Brain (organoid and tissue), 16 donors: ENCODE measurements at places on chromosomes 7 and 10. TPM values are rescaled to one million over a fixed set of nuclear protein-coding genes. Genes with fewer than 3 reads are reported as not detected.
A peak's percentile ranks its signal among the peaks of the same experiment; 100 is the strongest.

Gene CPEB3
- 3.9 TPM for polyA plus RNA-seq

Gene GFRA1
- polyA plus RNA-seq = 1.6 TPM

- no peak for DNase-seq
Observed at GRCh38 chr10:104250371-104250770, 4.3 kb upstream of the GSTO1 start.

DNA sequence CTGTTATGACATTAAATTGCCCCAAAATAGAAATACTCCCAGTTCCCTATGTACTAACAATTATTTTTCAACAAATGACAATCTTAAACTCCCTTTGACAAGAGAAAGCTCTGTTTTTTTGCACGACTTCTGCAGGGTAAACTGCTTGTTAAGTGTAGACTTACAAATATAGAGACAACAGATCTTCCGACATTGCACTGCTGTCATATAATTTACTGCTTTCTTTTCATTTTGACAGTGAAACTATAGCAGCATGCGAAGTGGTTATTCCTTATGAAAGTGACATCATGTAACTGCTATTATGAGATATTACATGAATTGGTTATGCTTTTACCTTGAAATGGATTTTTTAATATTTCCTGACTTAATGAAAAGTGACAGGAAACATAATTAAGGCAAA, 659.9 kb downstream of the SDK1 start:
- DNase-seq = peak; percentile 78

DNA sequence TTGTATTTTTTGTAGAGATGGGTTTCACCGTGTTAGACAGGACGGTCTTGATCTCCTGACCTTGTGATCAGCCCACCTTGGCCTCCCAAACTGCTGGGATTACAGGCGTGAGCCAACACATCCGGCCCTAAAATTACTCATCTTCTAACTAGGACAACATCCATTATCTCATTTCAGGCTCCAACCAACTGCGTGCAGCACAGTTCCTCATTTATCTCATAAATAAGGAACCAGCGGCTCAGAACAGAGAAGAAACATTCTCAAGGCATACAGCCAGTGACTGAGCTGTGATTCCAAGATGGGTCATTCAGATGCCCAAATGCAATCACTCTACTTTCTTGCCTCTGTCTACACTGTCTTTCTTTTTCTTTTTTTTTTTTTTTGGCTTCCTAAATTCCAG, 356.1 kb downstream of the ELMO1 start:
- no peak for DNase-seq

Gene ACSM6
- polyA plus RNA-seq = not detected

GRCh38 chr7:85516675-85517074, 329.8 kb upstream of the SEMA3D start:
- DNase-seq = no peak

DNA sequence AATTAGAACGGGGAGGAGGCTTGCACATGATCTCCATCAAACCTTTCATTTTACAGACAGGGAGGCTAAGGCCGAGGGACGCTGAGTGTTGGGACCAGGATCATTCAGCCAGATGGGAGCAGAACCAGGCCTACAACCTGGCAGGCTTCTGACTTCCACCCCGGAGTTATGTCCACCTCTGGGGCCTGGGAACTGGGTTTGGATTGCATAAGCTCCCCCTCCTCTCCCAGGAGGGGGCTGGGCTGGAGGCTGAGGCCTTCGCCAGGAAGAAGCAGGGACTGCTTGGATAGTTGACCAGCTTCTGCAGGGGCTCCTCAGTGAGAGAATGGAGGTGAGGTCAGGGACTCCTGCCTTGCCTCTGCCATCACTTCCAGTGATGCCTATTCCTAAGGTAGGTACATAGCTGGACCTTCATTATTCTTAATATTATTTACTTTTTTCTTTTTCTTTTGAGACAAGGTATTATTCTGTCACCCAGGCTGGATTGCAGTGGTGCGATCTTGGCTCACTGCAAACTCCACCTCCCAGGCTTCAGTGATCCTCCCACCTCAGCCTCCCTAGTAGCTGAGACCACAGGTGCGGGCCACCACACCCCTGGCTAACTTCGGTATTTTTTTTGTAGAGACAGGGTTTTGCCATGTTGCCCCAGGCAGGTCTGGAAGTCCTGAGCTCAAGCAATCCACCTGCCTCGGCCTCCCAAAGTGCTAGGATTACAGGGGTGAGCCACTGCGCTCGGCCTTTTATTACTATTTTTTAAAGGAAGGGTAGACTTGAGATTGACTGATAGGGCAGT, 1.3 kb downstream of the SNX10 start:
- DNase-seq = peak; percentile 10
